ENCODE measurements at places on chromosomes 7 and 10. TPM values are rescaled to one million over a fixed set of nuclear protein-coding genes. Genes with fewer than 3 reads are reported as not detected.

DNAJC12 gene
- 3.0 TPM for total RNA-seq

TMEM229A gene
- total RNA-seq, result not detected

CELF2 gene
- total RNA-seq, result 6.4 TPM

CHST12 gene
- total RNA-seq, result 15.1 TPM

HECTD2 gene
- 5.6 TPM for total RNA-seq

SRRT gene
- total RNA-seq, result 51.7 TPM

DNA sequence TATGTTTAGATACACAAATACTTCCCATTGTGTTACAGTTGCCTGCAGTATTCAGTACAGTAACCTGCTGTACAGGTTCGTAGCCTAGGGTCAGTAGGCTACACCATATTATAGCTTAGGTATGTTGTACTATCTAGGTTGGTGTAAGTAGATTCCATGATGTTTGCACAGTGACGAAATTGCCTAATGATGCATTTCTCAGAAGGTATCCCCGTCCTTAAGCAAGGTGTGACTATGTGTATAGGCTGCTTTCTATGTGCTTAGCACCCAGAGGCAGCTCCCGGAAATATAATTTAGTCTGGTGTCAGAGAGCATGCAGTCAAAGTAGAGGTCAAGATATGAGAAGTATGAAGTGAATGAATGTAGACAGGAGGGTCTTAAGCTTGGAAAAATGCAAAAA, 9.8 kb downstream of the MAPK8 start:
- DNase-seq, result peak; percentile 29

- DNase-seq, result no peak
These were observed 8.1 kb upstream of the CROT start for GRCh38 chr7:87337331-87337730.

GRCh38 chr10:87092861-87093631, 1.6 kb downstream of the GLUD1 start:
- peak; percentile 94 for DNase-seq

- DNase-seq, result no peak
These were observed 279.2 kb downstream of the MAD1L1 start for GRCh38 chr7:1953199-1954190.

- DNase-seq, result no peak
These were observed 68.6 kb downstream of the HBP1 start for GRCh38 chr7:107237451-107237850.

- peak; percentile 91 for DNase-seq
These were observed 62.0 kb upstream of the AKR1E2 start for GRCh38 chr10:4763960-4764428.

DNA sequence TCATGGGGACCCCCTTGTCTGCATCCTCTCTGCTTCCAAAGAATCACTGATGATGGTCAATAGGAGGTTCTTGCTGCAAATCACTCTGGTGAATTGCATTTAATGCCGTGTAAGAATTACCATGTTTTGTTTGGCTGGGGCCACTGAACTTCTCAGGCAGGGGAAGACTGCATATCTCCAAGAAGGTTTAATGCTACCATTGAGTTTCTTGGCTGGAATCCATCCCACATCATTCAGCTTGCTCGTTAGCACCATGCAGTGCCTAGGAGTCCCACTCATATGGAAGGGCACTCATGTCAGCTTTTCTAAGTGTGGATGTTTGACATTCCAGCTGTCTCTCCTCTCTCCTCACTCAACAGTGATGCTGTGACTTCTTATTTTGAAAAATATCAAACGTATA, 50.2 kb upstream of the BAMBI start:
- DNase-seq, result no peak

GRCh38 chr7:148110097-148110868, 480.3 kb upstream of the C7orf33 start:
- DNase-seq, result peak; percentile 51

GRCh38 chr7:156579566-156579965, 61.0 kb upstream of the RNF32 start:
- no peak for DNase-seq

- DNase-seq, result no peak
These were observed 5.8 kb downstream of the NPTX2 start for GRCh38 chr7:98622926-98623325.

- peak; percentile 100 for DNase-seq
These were observed 15.3 kb upstream of the AKR1C1 start for GRCh38 chr10:4947635-4948596.

DNA sequence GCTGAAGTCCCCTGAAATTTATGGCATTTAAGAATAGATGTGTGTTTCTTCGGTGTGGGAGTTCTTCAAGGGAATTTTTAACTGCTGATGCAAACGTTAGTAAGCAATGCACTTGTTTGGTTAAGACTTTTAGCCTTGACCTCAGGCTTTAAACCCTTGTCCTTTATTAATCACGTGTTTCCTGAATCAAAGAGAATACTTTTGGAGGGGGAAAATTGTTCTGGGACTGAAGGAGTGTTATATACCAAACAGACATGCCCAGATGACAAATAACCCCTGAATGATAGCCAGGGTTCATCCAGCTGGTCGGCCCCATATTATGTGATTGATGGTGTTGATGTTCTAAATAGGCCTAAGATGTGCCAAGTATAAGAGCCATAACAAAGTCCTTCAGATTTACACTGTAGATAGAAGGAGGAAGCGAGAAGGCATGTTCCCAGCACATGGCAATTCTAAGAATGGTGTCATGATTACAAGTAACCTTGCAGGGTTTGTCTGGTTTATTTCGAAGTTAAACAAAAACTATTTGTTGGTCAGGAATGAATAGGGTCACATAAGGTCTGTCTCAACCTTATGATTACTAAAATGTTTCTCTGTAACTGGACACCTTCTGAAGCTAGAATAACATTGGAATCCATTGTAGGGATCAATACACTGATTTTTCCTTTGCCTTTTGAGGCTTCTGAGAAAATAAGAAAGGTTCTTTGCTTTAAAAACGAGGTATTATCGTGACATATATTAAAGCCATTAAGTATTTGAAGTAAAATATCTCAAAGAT, 124.2 kb upstream of the SEM1 start:
- peak; percentile 37 for DNase-seq

- DNase-seq, result no peak
These were observed 2.5 kb downstream of the VSIR start for GRCh38 chr10:71770789-71771188.

- DNase-seq, result peak; percentile 17
These were observed 109.2 kb downstream of the DPY19L1 start for GRCh38 chr7:34928052-34928451.

Data from renal cortical epithelial cell (primary cell).